AG09309 (cell line): ENCODE measurements at places on chromosomes 3 and 15.

- DNase-seq = no peak
These were observed 2.6 kb upstream of the CIB2 start for GRCh38 chr15:78133801-78134200.

- peak; percentile 3 for DNase-seq
These were observed at the start of gene TASOR for GRCh38 chr3:56683122-56683817. Gene TASOR (minus strand): TSS chr3:56683265. CDS start chr3:56683006, 259 bp downstream.

- DNase-seq = no peak
These were observed 25.8 kb upstream of the MFGE8 start for GRCh38 chr15:88938802-88939485.

GRCh38 chr3:185153861-185154629, 1.2 kb upstream of the C3orf70 start:
- DNase-seq = no peak

DNA sequence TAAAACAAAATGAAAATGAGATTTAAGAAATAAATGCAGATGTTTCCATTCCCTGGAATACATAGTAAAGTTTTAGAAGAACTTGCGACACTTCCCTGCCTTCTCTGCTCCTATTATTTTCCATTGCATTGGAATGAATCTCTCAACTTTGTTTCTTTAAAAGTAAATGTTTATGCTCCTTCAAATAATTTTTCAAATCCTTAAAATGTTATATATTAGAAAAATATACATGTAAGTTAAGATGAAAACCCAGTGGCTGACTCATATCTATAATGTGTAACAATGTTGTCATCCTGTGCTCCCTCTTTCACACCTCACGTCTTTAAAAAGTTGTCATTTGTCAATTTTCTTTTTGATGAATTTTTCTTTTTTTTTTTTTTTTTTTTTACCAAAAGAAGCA, 3.6 kb downstream of the RBMS3 start:
- no peak for DNase-seq

DNA sequence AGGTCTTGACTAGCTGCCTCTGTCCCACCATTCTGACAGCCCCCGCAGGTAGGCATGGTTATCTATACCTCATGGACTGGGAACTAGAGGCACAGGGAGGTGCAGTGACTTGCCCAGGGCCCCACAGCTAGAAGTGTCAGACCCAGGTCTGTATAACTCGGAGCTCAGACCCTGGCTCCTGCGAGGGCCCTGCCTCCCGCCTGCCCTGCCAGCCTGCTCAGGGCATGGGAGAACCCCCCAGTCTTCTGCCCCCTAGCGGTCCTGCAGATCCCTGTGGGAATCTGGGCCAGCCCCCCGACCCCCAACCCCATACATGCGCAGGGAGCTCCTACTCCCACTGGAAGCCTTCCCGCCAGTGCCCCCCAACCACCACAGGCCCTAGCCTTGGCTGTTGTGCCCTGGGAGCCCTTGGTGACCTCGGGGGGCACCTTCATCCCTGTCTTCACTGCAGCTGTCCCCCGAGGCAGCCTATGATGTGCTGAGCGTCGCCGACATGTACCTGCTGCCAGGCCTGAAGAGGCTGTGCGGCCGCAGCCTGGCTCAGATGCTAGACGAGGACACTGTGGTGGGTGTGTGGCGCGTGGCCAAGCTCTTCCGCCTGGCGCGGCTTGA, 6.9 kb downstream of the ABTB1 start:
- DNase-seq = no peak

GRCh38 chr3:30749230-30749629, 142.8 kb downstream of the TGFBR2 start:
- DNase-seq = no peak

- DNase-seq = no peak
These were observed 64.2 kb downstream of the WWTR1 start for GRCh38 chr3:149593418-149594160.

DNA sequence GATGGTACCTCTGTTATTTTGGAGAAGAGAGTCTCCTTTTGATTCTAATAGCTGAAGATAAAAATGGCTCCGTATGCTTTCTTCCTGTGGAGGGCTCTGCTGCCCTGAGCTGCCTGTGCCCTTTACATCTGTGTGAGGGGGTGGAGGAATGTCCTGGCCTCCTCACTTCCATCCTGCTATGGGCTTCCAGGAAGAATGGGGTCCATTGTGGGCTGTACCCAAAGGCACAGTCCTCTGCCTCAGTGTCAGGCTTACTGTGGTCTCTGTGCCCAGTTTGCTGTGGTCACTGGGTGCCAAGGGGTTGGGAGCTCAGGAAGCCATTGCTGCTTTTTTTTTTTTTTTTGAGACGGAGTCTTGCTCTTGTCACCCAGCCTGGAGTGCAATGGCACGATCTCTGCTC, 14.4 kb downstream of the DAG1 start:
- DNase-seq = no peak

DNA sequence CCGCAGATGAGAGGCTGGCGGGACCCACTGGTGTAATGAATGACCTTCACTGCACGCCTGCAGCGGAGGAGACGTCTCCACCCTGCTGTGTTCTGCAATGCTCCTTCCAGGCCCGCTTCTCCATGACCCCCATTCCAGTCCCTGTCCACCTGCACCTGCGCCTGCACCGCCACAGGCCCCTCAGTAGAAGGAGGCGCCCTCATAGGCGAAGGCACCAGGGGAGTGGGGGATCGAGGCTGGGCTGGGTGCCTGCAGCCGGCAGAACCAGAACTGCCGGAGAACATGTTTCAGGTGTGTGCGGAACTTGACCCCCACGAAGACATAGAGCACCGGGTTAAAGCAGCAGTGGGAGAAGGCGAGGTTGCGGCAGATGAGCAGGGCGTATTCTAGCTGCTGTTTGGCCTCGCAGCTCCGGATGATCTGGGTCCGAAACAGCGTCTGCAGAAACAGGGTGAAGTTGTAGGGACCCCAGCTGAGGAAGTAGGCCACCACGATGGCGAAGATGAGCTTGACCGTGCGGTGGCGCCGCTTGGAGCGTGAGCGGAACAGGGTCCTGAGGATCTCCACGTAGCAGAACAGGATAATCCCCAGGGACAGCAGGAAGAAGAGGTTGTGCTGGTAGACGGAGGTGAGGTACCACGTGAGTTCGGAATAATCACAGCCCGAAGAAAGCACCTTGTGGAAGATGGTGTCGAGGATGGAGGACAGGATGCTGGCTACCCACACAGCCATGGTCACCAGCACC, 6.3 kb downstream of the XCR1 start:
- DNase-seq = no peak

GRCh38 chr15:79981831-79982455, 10.9 kb upstream of the BCL2A1 start:
- no peak for DNase-seq

DNA sequence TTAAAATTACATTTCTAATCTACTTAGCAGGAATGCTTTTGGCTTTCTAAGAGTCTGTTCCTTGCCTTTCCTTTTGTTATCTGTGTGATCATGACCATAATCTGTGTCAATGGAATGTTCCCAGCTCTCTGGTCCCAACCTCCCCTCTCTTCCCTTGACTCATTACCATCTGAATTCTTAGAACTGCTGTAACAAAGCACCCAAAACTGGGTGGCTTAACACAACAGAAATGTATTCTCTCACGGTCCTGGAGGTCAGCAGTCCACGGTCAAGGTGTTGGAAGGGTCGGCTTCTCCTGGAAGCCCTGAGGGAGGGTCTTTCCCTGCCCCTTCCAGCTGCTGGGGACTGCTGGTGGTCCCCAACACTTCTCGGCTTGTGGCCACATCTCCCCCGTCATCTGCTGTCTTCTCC, 81.1 kb downstream of the LRRK1 start:
- DNase-seq = peak; percentile 18

DNA sequence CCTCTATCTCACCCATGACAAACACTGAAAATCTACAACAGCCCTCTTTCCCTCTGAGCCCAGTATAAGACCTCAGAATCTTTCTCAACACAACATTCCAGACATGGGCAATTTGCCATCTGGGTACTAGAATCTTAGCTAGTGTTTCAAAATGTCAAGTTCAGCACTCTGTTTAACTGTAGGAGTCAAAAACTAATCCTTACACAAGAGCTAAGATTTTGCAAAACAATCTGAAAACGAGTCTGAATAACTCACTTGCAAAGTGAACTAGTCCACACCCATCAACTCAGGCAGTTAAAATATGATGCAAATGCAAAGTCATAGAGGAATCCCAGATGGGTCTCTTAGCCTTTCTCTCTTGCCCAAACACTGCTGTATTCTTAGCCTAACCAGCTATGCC, 67.8 kb downstream of the GPR176 start:
- DNase-seq = peak; percentile 77

- DNase-seq = peak; percentile 80
These were observed 296.8 kb downstream of the RORA start for GRCh38 chr15:60932051-60932915.

DNA sequence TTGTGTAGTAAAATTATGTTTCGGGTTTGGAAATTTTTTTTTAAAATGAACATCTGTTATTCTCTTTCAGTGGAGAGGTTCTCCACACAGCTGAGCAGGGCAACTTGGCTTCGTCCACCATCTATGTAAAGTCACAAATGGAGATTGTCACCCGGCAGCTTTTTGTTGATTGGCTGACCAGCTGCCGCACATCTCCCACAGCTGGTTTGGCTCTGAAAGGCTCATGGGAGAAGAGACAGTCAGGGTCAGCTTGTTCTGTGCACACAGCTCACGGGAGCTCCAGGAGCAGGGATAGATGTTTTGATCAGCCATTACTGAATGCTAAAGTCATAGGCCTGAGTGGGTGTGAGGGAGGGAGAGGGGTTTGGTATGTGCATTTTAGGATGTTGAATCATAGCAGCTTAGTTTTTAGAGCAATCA, 12.9 kb upstream of the CCDC80 start:
- DNase-seq = peak; percentile 64

DNA sequence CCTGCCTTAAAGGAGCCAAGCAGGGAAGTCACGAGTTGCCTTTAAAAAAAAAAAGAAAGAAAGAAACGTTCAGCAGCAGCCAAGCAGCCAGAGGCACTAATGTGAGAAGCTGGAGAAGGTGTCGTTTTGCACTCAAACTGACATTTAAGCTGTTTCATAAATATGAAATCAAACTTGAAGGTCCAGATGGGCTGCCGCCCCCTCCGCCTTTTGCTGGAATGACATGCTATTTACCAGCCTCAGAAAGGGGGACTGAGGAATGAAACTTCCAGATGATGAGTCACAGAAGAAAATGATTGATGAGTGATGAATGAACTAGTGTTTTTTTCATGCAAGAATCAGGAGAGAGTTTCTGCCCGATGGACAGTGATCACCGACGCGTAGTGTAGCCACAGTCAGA, 396.8 kb downstream of the IGSF11 start:
- no peak for DNase-seq

GRCh38 chr15:72685925-72686794, at the start of the genes BBS4 and HIGD2B:
Gene BBS4 (plus strand): TSS chr15:72686207. CDS start chr15:72686228, 21 bp downstream.
Gene HIGD2B (minus strand): TSS chr15:72686182. CDS start chr15:72676374, 9,808 bp downstream.
- no peak for DNase-seq

- DNase-seq = no peak
These were observed 19.3 kb upstream of the CHD2 start for GRCh38 chr15:92880796-92881195.

GRCh38 chr15:71296315-71296679, 181.0 kb downstream of the THSD4 start:
- DNase-seq = no peak

DNA sequence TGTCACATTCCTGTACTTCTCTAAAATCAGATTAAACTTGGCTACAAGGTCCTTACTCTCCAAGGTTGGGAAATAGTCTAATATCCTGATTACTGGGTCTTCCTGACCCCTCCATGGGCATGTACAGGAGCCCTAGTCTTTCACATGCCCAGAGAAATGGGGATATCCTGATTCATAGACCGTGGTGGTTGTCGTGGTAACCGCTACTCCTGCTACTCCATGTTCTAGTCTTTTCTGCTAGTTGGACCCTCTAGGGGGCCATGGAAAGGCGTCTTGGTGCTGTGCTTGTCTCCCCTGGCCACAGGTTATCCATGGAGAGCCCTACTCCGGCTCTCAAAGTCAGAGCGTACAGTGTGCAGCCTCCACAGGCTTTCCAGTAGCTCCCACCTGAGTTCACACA, 13.1 kb upstream of the ZBTB38 start:
- DNase-seq = no peak

- DNase-seq = no peak
These were observed 134.3 kb downstream of the TIGIT start for GRCh38 chr3:114428044-114428595.

GRCh38 chr3:153171256-153171655, 9.2 kb downstream of the RAP2B start:
- no peak for DNase-seq

DNA sequence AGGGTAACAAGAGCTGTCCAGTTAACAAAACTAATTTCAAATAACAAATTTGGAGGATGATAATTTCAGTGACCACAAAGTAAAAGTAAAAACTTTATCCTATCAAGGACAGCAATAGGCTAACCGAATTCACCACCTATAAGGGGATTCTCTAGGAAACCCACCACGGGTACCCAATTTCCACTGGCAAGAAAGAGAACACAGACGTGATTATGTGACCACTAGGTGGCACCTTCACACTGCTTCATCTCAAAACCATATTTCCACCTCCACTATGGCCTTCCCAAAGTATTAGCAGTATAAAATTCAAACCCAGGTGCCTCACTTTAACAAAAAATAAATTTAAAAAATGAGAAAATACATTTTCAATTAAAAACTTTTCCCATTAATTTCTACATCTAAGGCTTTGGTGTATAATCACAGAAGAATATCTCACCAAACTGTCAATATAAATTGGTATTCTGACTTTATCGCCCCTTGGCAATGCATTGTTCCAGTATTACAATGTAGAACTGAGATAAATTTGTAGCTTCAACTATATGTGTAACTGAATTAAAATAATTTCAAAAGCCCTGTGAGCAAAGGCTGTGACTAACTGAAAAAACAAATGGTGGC, 96.5 kb downstream of the FSIP1 start:
- DNase-seq = no peak

DNA sequence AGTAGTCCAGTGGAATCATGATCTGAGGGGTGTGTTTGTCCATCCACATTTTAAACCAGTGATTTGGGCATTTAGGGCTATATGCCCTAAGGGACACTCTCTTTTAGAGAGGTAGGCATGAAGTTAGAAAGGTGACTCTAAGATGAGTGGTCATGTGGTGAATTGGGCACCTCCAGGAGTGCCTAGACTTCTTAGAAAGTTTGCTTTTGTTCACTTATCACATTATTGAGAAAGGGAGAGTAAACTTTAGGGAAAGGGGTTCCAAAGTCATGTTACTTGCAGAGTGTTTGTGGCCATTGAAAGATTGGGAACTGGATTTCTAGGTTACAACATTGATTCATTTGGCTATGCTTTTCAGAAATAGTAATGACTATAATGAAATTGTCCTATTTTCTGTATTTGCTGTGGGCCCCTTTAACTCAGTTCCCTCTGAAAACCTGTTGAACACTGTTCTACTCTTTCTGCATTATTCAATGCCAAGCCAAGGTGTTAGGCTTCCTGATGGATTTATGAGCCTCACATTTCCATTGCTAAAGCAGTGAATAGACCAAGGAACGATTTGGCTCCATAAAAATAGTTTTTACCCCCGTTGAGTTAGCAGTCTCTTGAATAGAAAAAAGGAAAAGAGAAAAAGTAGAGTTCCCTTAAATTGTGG, 169.3 kb downstream of the PTPRG start:
- DNase-seq = no peak
